ENCODE measurements at places on chromosomes 7 and 10. TPM values are rescaled to one million over a fixed set of nuclear protein-coding genes. Genes with fewer than 3 reads are reported as not detected.

- no peak for DNase-seq
Observed at GRCh38 chr7:11281953-11282352, 308.3 kb downstream of the PHF14 start.

GRCh38 chr7:25832456-25832855, 319.5 kb upstream of the NFE2L3 start:
- DNase-seq = no peak

GRCh38 chr10:88802523-88803285, at the start of gene LIPM:
Gene LIPM (plus strand): TSS chr10:88802730. CDS start chr10:88802897, 167 bp downstream.
- DNase-seq = no peak

The OLAH gene
- not detected for total RNA-seq

GRCh38 chr10:50990568-50991455, 83.5 kb upstream of the PRKG1 start:
- DNase-seq = no peak

The FEZF1 gene
- not detected for total RNA-seq

The KCNMA1 gene
- total RNA-seq = not detected

DNA sequence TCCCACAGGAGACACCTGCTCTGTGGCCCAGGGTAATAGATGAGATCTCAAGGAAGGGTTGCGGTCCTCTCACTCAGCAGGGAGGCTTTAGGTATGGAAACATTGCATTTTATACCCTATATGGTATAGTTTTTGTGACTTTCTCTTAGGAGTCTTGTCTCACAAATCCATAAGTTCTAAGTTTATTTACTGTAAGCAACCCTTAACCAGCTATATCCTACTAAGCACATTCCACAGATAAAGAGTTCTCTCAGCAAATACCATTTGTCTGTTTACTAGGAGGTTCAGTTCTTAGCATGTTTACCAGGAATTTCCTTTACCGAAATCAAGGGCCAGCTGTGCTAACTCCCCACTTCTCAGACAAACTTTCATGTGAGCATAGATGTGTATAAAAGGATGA, 66.9 kb downstream of the ANLN start:
- DNase-seq = no peak

The GNAT3 gene
- total RNA-seq = not detected

GRCh38 chr10:124791547-124792348, at the start of gene EEF1AKMT2:
Gene EEF1AKMT2 (minus strand): TSS chr10:124791887. CDS start chr10:124791833, 54 bp downstream.
- DNase-seq = peak; percentile 72

DNA sequence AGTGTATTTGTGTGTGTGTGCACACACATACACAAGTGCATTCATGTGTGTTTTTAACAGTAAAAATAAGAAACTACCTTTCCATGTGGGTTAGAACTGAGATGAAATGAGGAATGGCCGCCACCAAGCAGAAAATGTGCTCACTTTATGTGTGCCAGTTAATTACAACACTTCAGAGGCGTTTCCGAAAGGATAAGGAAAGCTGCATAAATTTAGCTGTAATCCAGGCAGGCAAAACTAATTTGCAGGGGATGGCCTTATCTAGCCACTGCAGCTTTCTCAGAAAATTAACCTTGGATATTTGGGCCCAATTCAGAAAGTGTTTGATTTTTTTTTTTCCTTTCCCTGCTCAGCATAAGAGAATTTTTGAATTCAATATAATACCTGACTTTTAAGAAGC, 328.8 kb upstream of the PHF14 start:
- DNase-seq = no peak

DNA sequence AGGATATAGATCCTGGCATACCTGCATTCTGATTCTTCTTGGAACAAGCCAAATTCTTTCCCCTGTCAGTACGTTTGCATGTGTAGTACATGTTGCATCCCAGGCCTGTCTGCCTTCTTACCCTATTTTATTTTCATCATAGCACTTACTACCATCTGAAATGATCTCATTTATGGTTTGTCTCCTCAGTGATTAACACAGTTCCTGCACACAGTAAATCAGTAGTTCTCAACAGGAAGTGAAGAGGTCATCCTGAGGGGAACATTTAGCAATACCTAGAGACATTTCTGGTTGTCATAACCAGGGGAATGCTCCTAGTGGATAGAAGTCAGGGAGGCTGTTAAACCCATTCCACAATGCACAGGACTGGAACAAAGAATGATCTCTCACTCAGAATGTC, 38.2 kb upstream of the SLC26A4 start:
- no peak for DNase-seq

DNA sequence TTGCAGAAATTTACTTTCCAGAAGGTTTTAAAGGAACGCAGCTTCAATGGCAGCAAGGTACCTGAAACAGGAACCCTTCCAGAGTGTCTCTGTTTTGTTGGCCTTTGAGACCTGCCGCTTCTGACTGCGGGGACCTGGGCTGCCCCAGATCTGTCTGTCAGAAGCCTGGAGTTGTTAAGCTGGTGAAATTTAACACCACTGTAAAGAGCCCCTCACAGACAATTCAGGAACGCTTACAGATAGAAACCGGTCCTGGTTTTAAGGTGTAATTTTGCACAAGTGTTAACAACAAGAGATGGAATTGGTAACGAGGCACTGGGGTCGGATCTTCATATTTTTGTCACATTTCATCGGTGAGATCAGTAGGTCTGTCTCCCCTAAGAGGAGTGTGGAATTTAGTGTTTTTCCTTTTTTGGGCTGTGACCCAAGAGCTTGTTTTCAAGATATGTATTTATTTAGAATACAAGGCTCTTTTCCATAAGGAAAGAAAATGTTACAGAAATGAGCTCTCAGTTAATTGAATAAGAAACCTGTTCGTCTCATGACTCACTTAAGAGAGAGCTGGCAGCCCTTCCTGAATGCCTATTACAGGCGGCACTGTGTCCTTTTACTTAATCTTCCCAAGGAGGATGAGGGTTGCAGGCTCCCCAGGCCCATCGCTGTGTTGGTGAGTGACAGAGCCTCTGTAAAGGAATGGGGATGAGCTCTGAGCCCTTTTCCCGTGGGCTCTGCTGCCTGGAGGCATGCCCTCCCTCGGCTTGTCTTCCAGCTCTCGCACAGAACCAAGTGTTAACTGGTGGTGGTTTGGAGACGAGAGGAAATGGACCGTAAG, 168.7 kb downstream of the CUX1 start:
- DNase-seq = no peak

The PDZD7 gene
- total RNA-seq = 1.1 TPM

The H2BK1 gene
- total RNA-seq = 1.0 TPM

GRCh38 chr10:3770611-3771110, 14.3 kb downstream of the KLF6 start:
- no peak for DNase-seq

DNA sequence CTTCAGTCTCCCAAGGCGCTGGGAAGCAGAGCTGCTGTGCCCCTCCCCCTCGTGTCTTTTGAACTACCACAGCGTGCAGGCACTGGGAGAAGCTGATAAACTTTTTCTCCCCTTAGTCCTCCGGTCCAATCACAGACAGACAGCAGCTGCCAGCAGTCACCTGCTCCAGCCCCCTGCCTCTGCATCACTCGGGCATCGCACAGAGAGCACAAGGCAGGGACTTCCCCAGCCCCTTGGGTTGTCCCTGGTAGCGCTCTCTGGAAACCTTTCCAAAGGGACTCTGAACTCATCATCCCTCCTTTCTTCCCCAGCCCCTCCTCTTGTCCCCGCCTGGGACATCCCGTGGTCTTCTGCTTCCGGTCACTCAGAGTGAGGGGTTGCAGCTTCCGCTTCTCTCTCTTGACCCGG, 1.4 kb upstream of the NEUROG3 start:
- no peak for DNase-seq

The ZNF365 gene
- total RNA-seq = 1.6 TPM

The RPEL1 gene
- not detected for total RNA-seq

DNA sequence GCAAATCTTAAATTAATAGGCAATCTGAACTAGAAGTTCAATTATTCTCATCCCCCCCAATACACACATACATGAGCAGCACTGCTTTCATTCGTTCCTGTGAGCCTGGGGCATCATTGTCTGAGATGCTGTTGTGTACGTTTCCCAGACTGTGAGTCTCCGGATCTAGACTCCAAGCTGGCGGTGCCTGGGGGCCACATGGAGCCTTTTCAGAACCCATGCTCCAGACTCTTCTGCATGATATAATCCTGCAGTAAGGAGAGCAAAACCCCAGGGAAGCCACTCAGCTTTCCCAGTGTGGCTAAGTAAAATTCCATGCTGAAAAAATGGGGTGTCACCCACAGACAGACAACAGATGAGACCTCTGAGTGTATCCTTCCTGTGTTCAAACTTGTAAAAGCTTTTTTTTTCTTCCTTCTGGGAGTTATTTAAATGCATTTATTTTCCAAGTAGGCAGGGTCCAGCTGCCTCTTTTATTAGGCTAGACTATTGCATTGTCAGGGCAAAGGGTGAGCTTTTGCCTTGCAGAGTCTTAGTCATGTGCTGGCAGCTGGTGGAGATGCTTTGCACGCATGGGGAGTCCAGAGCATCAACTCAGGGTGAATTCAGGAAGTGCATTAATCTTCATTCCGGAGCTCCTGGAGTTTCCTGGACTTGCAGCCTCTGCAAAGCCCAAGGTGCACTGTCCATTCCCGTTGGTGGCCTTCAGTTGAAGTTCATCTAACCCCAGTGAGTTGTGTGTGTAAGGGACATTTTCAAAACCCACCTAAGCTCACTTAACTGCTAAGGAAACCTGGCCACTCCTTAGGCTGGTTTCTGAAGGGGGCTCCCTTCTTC, 185.7 kb upstream of the ADO start:
- no peak for DNase-seq

The AVL9 gene
- total RNA-seq = 26.1 TPM

The DAGLB gene
- 26.8 TPM for total RNA-seq

GRCh38 chr7:8160779-8161345, 101.1 kb downstream of the ICA1 start:
- no peak for DNase-seq

- DNase-seq = no peak
Observed at GRCh38 chr7:132498319-132498718, 78.0 kb downstream of the PLXNA4 start.

DNA sequence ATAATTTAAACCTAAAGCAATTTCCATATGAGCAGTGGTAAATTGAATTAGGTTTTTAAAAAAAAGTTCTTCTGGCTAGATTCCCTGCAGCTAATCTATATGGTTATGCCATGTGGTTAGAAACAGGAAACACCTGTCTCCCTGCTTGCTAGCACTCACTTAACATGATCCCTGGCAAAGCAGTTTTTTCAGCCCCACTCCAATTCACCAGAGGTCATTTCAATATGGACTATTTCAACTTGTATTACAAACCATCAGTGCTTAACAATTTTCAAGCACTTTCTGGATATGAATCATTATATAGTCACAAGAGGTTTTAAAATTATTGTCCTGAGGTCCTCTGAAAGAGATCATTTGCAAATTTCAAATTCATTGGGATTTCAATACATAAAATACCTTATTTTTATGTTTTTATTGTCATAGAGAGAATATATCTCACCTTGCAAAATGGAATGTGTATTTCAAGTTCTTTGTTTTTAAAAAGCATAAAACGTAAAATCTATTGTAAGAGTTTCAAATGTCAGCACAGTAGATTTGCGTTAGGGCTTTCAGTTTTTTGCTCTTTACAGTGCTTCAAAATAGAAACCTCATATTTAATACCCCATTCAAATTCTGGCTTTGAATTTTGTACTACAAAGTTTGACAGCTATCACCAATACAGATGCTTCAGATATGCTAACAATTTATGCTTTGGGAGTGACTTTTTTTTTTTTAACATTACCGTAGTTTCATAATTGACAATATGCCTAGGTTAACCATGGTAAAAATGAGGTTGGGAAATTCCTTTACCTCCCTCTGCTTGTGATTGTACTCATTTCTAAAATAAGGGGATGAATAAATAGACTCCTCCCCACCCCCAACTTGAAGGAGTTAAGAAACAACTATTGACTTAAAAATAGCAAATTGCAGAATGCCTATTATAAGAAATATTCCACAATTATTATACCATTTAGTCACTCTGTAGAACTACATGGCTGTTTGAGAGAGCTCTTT, 117.5 kb upstream of the HGF start:
- DNase-seq = no peak

The CLRN3 gene
- not detected for total RNA-seq

Measured in T-helper 17 cell (primary cell).